ENCODE measurements at places on chromosomes 1 and 21.

DNA sequence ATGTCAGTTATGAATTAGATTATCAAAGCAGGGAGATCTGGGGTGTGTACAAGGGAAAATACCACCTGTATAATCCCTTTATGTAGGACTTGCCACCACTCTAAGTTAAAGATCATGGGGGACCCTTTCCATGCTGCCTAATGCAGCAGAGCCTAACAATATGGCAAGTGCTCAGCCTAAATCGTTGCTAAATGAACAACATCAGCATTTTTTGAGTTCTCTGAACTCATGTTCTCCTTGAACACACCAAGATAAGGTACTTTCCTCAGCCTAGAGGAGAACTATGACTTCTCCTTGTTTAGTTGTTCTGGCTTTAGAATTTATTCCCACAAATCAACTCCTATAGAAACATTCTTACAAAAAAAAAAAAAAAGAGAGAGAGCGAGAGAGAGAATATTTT, 177.0 kb downstream of the DUSP10 start:
- no peak for DNase-seq

DNA sequence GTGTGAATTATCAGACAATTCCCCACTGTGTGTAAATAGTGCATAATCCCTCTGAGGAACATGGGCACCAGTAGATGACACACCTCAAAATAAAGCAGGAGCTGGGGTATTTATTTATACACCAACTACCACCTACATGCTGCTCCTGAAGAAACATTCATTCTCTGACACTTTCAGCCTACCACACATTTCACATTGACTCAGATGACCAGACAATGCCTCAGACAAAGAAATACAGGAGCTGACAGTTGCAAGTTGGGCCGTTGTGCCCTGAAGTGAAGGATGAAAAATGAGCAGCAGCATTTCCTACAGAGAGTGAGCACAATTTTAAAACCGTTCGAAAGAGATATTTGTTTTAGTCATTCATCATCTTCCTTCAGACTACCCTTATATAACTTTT, 63.2 kb downstream of the RGS2 start:
- no peak for DNase-seq

DNA sequence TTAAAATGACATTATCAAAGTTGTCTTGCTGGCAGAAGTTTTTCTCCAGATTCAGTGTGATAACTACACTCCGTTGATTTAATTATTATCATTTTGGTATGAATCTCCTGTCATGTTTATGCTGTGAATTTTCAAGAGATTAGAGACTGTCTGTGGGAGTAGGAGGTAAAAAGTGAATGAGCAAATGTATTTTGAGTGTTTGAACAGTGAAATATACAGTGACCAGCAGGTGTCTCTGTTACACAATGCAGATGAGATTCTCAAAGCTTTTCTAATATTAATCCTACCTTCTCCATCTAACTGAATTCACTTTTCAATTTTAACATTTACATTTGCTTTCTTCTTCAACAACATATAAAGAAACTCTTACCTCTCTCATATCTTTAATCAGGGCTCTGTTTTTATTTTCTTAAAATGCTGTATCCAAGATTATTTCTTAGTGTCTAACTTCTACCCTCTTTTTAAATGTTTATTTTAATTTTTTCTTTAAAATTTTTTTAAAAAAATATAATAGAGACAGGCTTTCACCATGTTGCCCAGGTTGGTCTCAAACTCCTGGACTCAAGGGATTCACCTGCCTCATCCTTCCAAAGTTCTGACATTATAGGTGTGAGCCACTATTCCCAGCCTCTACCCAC, 20.9 kb upstream of the HSPA13 start:
- no peak for DNase-seq

DNA sequence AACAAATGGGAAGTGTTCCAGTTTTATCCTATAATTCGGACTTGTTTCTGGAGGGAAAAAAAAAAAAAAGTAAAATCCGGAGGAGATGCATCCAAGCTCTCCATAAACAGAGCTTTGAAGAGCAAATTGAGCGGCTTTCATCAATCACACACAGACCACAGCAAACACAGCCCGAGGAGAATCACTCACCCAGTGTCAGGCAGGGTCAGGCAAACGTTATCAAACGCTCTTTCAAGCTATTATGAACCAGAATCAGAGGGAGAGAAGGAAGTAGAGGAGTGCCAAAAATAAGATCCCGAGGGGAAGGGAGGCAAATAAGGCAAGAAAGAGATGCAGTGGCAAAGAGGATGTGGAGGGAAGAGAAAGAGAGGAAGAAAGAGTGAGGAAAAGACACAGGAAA, 188.3 kb upstream of the CAMK1G start:
- DNase-seq = no peak

DNA sequence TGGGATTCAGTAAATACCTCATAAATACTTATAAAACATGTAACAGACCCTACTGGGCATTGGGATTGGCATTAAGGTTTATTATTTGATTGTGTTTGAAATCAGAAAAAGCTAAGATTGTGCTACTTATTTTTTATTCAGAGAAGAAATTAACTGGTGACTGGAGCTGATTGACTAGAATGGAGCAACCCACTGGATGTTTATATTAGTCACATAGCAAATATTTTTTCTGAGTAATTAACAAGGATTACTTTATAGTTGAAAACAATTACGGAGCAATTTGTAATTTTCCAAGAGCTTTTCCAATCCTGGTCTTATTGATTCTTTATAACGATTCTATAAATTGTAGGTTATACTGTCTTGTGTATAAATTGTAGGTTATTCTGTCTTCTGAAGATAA, 208.7 kb downstream of the HLX start:
- no peak for DNase-seq

GRCh38 chr21:44263768-44264167, 2.1 kb upstream of the DNMT3L start:
- DNase-seq = no peak

- peak; percentile 14 for DNase-seq
These were observed 19.6 kb downstream of the SLC27A3 start for GRCh38 chr1:153794624-153795329.

DNA sequence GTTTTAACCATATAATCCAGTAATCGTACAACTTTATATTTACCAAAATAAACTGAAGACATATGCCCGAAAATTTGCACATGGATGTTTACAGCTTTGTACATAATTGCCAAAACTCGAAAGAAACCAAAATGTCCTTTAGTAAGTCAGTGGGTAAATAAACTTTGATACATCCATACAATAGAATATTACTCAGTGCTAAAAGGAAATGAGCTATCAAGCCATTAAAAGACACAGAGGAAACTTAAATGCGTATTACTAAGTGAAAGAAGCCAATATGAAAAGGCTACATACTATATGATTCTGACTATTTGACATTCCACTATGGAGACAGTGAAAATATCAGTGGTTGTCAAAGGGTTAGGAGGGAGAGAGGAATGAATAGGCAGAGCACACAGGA, 23.4 kb downstream of the GNG12 start:
- no peak for DNase-seq

GRCh38 chr1:3126756-3127678, 58.0 kb downstream of the PRDM16 start:
- DNase-seq = no peak

DNA sequence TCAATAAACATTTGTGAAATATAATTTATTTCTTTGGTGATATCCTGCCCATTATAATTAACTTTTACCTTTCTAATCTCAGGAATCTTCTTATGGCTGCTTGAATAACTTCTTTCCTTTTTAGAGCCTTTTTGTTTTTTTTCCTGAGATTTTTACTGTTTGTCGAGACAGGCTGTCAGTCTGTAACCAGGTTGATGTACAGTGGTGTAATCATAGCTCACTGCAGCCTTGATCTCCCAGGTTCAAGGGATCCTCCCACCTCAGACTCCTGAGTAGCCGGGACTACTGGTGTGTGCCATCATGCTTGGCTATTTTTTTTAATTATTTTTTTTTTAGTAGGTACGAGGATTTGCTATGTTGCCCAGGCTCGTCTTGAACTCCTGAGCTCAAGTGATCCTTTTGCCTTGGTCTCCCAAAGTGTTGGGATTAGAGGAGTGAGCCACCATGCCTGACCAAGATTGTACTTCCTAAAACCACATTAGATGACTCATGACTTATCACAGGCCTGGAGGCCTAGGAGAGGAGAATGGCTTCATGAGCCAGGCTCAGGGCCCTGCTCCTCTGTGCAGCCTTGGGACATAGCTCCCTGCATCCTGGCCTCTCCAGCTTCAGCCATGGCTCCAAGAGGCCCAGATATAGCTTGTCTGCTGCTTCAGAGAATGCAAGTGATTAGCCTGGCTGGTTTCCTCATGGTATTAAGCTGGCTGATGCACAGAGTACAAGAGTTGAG, 48.6 kb downstream of the CTH start:
- DNase-seq = no peak

GRCh38 chr1:72535470-72535869, 253.1 kb upstream of the NEGR1 start:
- no peak for DNase-seq

DNA sequence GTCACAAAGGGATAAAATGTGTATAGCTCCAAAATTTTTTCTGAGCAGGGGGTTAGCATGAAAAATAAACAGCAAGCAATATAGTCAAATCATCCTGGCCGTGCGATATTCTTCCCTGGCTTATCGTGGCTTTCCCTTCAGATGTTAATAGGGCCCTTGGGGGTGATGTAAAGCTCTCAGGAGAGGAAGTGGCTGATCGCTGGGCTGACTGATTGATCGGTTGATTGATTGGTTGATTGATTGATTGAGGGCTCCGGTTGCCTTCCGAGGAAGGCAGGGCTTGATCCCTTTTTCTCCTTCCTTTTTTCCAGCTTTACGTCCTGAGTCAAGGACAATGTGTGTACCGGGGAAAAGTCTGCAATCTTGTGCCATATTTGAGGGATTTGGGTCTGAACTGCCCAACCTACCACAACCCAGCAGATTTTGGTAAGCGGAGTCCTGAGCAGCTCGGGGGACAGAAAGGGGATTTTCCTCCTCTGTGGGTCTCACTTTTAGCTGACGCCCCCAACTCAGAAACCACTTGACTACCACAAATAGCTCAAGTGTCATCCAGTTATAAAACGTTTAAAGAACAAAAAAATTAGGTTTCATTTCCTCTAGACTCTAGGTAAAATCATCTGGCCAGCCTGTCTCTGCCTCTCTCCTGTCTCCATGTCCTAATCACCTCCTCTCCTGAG, 29.5 kb downstream of the TFF3 start:
- no peak for DNase-seq

DNA sequence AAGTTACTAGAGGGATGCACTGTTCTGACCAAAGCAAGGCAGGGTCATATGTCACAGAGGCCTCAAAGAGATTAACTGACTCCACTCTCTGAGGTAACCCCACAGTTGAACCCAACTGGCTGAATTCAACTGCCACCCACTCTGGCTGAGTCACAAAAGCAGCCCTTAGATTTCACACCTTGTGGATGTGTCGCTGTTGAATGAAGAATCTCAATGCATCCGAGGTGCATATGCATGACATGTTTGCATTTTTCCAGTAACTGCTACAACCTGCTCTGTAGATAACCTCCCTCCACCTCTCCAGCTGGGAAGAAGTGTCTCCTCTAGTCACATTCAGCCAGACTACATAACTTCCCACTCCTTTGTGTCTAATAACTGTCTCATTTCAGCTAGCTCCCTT, 27.9 kb upstream of the KIF21B start:
- no peak for DNase-seq

DNA sequence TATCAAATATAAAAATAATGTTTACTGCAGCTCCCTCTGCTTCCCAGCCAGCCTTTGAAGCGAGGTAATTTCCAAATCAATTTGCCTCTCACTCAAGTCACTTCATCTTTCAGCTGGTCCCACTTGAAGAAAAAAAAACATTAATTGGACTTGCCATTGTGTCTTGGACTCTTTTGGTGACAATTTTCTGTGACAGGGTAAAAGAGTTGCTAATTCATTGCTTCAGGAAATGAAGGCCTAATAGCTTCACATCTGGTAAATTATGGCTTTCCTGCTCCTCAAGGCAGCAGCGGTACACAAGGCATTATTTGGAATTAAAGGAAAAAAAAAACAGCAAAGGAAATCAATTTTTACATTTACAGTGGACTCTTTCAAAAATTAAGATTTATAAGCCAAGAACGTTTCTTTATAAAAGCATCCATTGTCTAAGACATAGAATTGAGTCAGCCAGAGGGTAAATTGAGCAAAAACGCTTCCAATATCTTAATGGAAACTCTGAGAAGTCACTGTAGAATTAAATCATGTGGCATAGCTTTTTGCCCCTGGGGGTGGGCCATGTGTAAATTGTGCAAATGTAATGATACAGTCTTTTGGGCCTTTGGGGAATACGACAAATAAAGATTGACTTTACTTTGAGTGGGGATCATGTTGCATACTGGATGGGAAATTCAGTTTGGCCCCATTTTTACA, 102.5 kb downstream of the LYPLAL1 start:
- DNase-seq = no peak

DNA sequence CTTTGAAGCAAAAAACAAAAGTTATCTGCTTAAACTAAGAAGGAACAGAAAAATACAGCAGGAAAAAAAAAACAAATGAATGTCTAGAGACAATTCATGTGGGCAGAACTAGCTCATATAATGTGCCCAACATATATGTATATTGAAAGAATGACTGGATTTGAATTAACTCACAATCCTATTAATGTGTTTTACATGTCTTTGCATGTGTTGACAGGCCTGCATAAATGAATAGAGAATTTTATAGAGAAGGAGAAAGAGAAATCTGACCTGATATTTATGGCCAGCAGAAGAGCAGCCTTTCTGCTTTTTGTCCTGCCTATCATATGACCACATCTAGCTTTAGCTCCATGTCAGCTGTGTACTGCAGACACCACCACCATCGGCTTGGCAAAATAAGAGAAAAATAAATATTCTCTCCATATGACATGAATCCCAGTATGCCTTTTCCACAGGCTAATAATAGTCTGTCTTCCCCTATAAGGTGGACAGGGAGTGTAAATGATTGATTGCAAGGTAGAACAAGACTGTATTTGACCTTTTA, 171.5 kb upstream of the PALMD start:
- no peak for DNase-seq

GRCh38 chr1:197924516-197925123, 7.4 kb downstream of the LHX9 start:
- DNase-seq = no peak

DNA sequence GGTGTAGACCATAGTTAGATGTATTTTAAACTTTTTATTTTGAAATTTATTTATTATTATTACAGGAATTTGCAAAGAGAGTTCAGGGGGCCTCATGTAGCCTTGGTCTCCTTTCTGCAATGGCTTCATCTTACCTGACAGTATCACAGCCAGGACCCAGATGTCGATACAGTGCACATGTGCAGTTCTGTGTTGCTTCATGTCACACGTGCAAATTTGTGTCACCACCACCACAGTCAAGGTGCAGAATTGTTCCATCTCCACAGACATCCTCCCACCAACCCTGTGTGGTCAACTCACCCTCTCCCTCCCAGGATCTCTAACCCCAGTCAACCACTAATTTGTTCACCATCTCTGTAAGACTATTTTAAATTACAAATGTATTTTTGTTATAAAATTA, 184.5 kb downstream of the CAMTA1 start:
- no peak for DNase-seq

Measured in activated T-cell treated with anti-CD3 and anti-CD28 coated beads, Interleukin-2, amount 50 U/mL, for 1 hour (primary cell).